ENCODE measurements at places on chromosomes 13 and 19. TPM values are rescaled to one million over a fixed set of nuclear protein-coding genes. Genes with fewer than 3 reads are reported as not detected.

DNA sequence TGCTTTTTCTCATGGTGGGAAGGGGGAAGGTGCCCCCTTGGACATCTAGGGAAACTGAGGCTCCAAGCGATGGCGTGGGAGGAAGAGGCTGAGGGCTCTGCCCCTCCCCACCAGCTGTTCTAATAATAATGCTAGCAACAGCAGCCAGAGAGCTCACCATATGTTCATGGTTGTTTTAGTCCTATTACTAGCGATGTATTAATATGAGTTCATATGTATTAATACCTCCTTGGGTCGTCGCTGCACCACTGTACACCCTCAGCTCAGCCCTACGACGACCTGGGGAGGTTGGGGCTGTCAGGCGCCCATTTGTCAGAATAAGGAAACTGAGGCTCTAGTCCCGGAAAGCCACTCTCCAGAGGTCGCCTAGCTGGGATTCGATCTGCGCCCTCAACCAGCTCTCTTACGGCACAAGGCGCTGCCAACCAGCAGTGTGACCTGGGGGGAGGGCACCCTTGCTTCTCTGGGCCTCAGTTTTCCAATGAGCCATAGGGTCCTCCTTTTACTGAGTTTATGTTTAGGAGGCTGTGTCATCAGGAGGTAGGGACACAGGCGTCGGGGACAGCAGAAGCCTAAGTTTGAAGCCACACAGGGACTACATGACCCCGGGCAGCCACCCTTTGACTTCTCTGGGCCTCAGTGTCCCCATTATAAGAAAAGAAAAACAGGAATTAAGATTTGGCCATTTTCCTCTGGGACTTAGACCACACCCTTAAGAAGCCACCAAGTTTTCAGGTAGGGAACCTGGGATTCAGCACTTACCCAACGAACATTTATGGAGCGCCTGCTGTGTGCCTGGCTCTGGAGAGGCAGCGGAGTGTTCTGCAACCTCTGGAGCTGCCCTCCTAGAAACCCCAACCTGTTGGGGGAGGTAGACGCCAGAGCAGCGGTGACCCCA lies 664 bp downstream of the MAST3 start:
- DNase-seq: no peak

- no peak for DNase-seq
Observed at GRCh38 chr19:44851427-44851826, 5.3 kb downstream of the NECTIN2 start.

- DNase-seq: no peak
Observed at GRCh38 chr13:72097568-72097967, 230.6 kb upstream of the DACH1 start.

- DNase-seq: no peak
Observed at GRCh38 chr13:112748947-112749735, 59.3 kb downstream of the ATP11A start.

- DNase-seq: no peak
Observed at GRCh38 chr13:111177081-111177711, 62.1 kb downstream of the ARHGEF7 start.

DNA sequence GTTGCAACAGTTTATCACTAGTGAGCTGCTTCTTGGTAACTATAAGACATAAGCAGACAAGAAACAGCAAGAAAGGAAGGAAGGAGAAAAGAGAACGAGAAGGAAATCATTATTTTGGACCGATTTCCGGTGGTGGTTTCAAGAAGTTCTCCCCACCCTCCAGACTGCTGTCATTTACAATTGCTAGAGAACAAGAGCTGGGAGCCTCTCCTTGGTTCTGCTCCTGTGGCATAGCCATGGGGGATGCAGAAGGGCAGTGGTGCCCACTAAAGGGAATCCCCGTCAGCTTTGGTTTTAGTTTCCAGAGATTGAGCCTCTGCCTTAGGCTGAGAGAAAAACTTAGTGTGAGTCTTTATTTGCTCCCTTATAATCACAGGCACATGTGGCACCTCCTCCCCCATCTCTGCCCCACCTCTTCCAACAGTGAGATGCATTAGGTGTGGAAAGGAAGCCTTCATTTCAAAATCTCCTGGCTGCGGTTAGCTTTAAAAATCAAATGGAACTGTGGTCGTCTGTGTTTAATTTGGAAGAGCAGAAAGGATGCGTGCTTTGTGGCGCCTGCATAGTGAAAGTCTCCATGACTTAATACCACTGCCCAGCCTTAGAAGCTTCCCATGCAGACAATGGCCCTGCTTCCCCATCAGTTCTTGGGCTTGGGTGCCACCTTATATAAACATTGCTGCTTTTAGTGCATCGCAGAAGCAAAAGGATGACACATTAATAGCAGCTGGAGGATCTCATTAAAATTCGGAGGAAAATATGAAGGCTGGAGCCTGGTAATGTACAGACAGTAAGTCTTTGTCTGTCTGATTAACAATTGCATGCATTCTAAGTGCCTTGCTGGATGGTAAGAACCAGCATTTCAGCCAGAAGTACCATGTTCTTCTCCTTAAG lies 25.0 kb downstream of the LRCH1 start:
- DNase-seq: no peak

- no peak for DNase-seq
Observed at GRCh38 chr13:33743438-33744368, 74.2 kb upstream of the RFC3 start.

GRCh38 chr13:58704953-58705352 lies 1073.4 kb downstream of the PCDH17 start:
- no peak for DNase-seq

GRCh38 chr13:48275507-48275906 lies 28.0 kb upstream of the RB1 start:
- no peak for DNase-seq

DNA sequence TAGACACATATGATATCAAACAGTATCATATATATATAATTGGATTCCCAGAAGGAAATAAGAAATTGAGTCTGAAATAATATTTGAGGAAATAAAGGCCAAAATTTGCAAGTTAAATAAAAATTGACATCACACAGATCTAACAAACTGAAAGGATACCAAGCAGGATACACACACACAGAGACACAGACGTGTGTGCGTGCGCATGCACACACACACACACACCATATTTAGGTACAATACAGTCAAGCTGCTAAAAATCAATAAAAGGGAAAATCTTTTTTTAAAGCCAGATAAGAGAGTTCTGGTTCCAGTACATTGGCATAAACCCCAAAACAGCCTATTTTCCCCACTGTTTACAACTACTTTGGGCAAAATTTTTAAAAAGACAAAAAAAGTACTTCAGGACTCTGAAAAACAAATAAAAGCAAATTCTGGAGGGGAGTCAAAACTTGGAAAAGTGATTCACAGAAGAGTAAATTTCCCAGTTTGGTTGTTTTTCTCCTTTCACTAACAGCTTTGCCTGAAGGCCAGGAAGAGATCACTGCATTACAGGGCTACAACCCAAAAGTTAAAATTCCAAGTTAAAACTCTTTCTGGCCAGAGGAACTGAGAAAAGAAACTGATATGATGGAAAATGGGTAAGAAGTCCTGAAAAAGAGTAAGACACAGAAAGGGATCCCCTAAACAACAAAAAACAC lies 16.2 kb downstream of the MYCBP2 start:
- DNase-seq: no peak

DNA sequence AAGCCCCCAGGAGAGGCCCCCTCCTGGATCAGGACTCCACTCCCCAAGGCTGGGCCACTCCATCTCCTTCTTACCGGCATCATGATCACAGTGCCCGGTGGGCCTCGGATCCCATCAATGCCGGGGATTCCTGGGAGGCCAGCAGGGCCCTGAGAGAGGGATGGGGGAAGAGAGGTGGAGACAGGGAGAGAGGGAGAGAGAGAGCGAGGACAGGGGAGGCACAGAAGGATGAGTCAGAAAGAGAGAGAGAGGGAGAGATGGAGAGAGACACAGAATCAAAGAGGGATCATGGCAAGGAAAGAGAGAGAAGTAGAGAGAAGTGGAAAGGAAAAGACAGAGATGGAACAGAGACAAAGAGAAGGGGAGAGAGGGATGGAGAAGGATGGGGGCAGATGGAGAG lies 13.8 kb downstream of the COL5A3 start:
- DNase-seq: no peak

The OLFM4 gene
- not detected for total RNA-seq

The DOHH gene
- total RNA-seq: 24.9 TPM

The SNRNP70 gene
- total RNA-seq: 180 TPM

The PDE4C gene
- total RNA-seq: 0.98 TPM

The CERS1 gene
- total RNA-seq: 4.5 TPM
